ENCODE measurements at places on chromosomes 2 and 18. TPM values are rescaled to one million over a fixed set of nuclear protein-coding genes. Genes with fewer than 3 reads are reported as not detected.

GRCh38 chr2:186912979-186913378, 64.0 kb upstream of the ZSWIM2 start:
- DNase-seq: no peak

- no peak for DNase-seq
Measured at GRCh38 chr2:196318517-196319377, 147.4 kb upstream of the STK17B start.

- no peak for DNase-seq
Measured at GRCh38 chr18:32553174-32553573, 82.5 kb upstream of the GAREM1 start.

GRCh38 chr2:69087211-69087911, 74.4 kb downstream of the ANTXR1 start:
- no peak for DNase-seq

ACTG2 gene
- 8.1 TPM for polyA plus RNA-seq

GRCh38 chr18:42131066-42131929, 176.3 kb downstream of the PIK3C3 start:
- DNase-seq: no peak

DNA sequence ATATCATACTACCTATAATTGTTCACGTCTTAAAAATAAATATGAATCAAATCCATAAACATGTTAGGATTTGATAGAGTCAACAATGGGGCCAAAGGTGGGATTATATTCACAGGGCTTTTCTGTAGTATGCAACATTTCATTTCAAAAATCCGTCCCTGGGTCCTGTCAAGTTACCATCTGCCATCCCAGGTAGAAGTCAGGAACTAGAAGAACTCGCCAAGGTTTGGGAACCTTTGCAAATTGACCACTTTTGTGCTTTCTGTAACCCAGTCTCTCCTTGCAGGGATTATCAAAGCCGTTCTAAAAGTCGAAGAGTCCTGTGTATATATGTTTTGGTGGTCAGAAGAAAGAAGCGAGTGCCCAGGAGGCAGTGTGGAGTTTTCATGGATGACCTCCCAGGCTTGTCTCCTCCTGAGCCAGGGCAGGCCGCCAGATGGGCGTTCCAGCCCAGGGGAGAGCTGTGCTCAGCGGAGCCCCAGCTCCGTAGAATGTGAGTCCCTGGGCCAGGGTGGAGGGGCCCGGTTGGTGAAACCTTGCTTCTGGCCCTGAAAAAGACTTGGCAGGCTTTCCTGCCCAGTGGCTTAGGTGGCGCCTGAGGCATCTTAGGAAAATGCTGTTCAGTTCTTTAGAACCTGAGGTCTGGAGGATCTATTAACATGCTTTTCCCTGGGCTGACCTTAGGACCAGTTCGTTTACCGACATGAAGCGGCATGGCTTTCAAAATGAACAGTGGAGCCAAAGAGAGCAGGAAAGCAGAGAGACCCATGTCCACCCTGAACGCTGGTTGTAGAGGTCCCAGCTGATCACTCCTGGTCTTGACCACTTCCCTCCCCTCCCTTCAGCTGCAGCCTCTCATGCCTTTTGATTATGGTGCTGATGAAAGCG, 69.2 kb downstream of the LONRF2 start:
- no peak for DNase-seq

AQP12B gene
- polyA plus RNA-seq: 1.1 TPM

GRCh38 chr2:84878459-84878858, 2.4 kb downstream of the TRABD2A start:
- no peak for DNase-seq

TMEM237 gene
- 40.9 TPM for polyA plus RNA-seq

GRCh38 chr2:223087466-223087865, 35.5 kb downstream of the KCNE4 start:
- no peak for DNase-seq

- DNase-seq: no peak
Measured at GRCh38 chr2:216202626-216203250, 93.6 kb downstream of the XRCC5 start.

EGR4 gene
- polyA plus RNA-seq: not detected

TMEM17 gene
- 1.4 TPM for polyA plus RNA-seq

ITPRID2 gene
- 57.0 TPM for polyA plus RNA-seq

- peak; percentile 36 for DNase-seq
Measured at GRCh38 chr2:130258356-130258755, 60.1 kb upstream of the TUBA3E start.

HOXD10 gene
- 0.23 TPM for polyA plus RNA-seq

IL36G gene
- not detected for polyA plus RNA-seq

- DNase-seq: peak; percentile 50
Measured at GRCh38 chr2:71595569-71595968, 142.2 kb downstream of the DYSF start.

GRCh38 chr2:177449159-177449558, 56.6 kb downstream of the AGPS start:
- DNase-seq: no peak

GRCh38 chr18:56945171-56946083, 201.5 kb upstream of the BOD1L2 start:
- no peak for DNase-seq

DNA sequence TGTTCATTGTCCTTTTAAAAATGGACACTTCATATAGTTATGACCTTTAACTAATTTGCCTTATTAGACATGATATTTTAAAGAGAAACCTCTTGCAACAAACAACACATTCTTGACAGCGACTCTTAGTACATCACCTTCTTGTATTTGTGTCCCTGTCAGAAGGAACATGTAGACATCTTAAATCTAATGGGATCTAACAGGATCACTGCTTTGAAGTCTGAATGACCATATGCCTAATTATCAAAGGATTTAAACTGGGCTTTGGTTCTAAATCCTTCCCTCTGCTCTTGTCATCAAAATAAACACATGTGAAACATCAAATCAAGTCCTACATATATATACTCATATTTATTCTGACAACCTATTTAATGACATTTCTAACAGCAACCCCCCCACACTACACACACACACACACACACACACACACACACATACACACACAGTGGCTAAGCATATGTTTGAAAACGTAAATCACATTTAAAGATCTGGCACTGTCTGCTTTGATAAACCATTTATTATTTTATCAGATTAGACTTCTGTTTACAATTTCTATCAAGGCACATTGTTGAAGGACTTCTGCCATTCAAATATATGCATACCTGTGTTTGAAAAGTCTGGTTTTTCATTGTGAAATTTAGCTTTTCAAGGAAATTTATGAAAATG, 4.2 kb downstream of the GALNT13 start:
- no peak for DNase-seq

DNA sequence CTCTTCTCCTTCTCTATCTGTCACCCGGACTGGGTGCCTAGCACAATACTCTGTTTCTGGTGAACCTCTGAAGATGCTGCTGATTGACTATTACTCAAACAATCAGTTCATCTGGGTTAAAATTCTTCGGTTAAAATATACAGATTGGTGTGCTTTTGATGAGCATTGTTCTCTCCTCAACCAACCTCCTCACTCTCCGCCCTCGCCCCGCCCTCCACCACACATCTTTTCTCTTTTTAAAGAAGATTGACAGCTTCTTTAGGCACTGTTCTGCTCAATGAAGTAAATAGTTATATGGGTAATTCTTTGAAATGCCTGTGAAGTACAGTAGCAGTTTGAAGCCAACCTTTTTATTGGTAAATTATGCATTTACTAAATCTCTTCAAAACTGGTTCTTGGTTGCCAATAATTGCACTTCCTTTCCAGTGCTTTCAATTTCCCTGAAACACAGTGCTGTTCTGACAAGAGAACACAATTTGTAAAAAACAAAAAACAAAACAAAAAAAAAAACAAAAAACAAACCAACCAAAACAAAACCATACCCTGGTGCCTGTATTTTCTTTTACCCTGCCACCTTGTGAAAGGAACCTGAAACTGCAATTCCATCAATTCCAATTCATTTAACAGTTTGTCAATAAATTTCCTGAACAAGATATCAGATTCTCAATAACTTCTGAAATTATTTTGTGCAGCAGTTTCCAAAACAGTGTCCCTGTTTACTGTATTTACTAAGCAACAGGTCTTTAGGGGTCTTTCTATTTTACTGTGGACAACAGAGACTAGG, 188.6 kb downstream of the LRP1B start:
- no peak for DNase-seq

GRCh38 chr2:50646226-50646625, 385.7 kb downstream of the NRXN1 start:
- DNase-seq: peak; percentile 68
